ENCODE measurements at places on chromosomes 13 and 19.

- DNase-seq = no peak
These were observed 61.1 kb upstream of the FAM216B start for GRCh38 chr13:42720113-42720857.

GRCh38 chr13:109396266-109396665 lies 390.1 kb downstream of the IRS2 start:
- no peak for DNase-seq

DNA sequence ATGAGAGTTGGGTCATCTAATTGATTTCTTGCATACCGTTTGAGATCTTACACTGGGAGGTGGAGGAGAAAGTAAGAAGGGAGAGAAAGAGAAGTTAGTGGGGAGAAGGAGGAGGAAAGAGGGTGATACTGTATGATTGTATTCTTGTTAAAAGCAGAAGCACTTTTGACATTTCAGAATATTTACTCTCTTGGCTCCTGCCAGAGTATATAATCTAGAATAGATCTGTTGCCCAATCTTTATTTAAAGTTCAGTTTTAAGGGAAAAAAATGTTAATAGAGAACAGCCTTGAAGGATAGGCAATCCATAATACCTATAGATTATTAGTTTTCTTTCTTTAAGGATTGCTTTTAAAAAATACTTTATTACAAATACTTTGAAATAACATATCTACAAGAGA lies 41.5 kb downstream of the PDS5B start:
- no peak for DNase-seq

- DNase-seq = no peak
These were observed 122.2 kb downstream of the KDM4B start for GRCh38 chr19:5091018-5091683.

DNA sequence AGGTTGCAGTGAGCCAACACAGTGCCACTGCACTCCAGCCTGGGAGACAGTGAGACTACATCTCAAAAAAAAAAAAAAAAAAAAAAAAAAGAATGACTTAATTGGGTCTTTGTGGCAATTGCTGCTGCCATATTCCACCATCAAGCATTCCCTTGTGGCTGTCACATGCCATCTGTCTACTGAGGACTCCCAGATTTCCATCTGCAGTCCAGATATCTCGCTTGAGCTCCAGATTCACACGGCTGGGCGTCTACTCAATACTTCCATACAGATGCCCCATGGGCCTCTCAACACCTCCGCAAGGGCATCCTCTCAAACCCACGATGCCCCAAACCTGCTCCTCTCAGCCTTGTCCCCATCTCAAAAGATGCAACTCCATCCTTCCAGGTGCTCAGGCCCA lies 12.9 kb downstream of the TMEM143 start:
- no peak for DNase-seq

GRCh38 chr19:50413531-50413930 lies 5.2 kb upstream of the SPIB start:
- DNase-seq = no peak

- no peak for DNase-seq
These were observed 37.1 kb downstream of the UTP14C start for GRCh38 chr13:52061587-52061986.

DNA sequence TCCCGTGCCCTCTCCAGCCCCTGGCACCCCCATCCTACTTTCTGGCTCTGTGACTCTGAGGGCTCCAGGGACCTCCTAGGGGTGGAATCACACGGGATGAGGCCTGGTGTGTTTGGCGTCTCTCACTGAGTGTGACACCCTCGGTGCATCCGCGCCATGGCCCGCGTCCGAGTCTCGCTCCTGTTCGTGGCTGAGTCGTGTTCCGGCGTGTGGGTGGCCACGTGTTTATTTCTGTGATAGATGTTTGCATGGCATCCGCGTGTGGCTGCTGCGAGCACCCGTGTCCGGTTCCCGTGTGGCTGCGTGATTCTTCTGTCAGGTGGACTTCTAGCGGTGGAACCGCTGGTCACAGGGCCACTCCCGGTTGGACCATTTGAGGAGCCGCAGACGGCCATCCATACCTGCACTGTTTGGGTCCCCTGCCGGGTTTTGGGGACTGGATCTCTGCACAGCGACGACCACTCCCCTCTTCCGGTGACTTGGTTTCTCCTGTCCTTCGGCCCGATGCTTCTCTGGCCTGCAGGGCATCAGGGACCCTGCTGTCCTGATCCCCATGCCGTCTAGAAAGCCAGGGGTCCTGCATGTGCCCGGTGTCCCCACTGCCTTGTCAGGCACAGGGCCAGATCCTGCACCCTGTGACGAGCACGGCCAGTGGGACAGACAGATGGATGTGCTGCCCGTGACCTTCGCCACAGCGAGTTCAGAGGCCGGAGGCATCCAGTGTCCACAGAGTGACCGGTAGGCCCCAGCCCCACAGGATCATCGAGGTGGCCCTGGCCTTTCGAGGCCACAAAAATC lies 8.5 kb downstream of the CSNK1G2 start:
- DNase-seq = no peak

- DNase-seq = peak; percentile 31
These were observed 1.9 kb downstream of the KCTD12 start for GRCh38 chr13:76884186-76884906.

DNA sequence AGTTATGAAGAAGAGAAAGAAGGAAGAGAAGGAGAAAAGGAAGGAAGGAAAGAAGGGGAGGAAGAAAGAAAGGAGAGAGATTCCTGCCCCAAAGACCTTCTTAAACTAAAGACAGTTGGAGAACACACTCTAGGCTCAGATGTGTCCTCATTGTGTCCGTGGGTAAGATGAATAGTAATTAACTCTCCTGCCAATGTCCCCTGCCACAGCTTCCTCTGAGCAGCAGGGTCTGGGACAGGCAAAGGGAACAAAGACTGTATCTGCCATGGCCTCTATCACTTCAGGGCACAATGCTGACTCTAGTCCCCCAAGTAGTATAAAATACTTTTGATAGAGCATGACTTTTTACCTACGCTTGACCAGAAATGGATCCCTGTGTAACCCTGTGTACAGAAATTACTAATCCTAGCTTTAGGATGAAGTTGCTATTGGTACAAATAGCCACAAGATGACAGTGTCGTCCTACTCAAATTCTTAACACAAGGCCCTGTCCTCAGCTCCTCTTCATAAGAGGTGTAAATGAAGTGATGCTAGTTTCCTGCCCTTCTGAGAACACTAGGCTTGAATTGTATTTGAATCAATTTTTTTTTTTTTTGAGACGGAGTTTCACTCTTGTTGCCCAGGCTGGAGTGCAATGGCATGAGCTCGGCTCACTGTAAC lies 186.2 kb upstream of the GPR12 start:
- DNase-seq = no peak

DNA sequence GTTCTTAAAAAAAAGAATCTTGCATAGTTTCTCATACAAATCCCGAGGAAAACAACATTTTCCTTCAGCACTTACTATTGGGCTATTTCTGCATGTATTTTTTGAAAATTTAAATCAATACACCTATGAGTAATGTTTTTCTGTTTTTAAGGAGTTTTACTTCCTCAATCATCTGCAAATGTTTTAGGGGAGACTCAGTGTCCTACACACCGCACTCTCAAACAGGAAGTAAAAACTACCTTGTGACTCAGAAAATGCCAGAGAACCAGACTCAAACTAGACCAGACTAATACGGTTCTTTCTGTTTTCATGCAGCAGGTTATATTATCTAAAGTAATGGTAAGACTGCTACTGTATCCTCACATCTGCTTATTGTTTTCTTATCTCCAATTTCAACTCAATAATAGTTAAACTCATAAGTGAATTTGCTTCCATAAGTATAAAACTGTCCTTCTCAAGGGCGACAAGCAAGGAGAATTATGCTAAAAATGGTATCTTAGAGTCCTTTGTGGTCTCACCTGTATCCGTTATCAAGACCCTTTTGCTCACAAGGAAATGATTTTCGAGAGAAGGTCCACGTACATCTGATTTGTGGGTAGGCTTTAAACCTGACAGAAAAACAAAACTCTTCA lies 52.5 kb downstream of the FLT3 start:
- DNase-seq = no peak

- no peak for DNase-seq
These were observed 500 bp downstream of the ZFP30 start for GRCh38 chr19:37654629-37655300.

DNA sequence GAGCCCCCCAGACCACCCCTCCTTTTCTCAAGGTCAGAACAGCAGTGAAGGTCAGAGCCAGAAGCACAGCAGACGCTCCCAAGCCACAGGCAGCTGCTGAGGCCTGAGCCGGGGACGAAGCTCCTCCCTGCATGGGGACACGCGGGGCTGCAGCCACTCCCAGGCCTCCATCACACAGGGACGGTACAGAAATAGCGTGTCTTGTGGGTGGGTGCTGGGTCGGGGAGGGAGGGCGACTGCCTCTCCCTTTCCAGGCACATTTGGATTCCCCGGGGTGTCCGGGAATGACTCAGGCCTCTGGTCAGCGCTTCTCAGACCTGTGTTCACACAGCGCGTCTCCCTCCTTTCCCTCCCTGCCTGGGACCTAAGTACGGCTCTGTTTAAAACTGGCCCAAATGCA lies 33.2 kb downstream of the RASA3 start:
- DNase-seq = peak; percentile 23

DNA sequence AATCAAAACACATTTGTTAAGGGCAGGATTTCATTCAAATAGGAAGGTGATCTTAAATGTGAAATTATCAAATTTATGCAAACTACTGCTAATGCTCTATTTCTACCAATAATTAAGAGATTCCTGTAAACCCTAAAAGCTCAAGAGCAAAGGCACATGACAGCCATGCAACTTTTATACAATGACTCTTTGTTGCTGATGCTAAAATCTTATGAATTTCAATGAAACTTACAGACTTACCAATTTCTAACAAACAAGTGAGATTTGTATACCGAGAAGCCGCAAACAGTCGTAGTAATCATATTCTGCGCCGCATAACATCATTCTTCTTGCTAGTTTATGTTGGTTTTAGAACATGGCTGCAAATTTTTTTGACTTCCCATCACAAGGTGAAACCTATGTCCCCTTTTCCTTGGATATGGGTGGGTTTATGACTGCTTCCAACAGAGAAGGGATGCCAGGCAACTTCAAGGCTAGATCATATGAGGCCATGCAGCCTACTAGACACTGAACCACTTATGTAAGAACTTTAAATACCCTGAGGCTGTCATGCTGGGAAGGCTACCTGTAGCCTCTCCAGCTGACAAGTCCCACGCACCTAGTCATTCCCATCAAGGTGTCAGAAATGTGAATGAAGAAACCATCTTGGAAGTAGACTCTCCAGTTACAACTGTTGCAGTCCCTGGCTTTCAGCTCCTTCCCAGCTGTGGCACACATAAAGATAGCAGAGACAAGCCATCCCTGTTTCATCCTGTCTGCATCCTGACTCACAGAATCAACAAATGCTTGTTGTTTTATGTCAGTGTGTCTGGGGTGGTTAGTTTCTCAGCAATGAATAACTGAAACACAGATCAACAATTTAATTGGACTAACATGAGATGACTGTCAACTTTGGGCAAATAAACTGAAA lies 42.0 kb downstream of the LNX2 start:
- DNase-seq = no peak

- no peak for DNase-seq
These were observed 40.6 kb upstream of the EEF1AKMT1 start for GRCh38 chr13:20814224-20814910.

DNA sequence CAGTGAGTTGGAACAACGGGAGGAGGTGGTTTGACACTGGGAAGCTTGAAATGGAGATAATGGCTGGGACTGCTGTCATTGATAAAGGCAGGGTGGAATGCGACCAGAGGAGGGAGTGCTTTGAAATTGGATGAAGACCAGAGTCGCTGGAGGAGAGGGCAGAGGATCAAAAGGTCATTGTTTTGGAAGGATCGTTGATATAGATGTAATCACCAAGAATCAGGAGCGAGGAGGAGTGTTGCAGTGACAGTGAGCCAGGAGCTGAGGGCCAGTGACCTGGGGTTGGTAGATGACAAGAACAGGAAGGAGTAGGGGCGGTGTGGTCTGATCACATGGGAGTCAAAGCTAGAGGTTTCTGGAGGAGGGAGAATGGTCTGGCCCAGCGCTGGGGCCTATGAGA lies 25.3 kb downstream of the TM9SF2 start:
- no peak for DNase-seq

DNA sequence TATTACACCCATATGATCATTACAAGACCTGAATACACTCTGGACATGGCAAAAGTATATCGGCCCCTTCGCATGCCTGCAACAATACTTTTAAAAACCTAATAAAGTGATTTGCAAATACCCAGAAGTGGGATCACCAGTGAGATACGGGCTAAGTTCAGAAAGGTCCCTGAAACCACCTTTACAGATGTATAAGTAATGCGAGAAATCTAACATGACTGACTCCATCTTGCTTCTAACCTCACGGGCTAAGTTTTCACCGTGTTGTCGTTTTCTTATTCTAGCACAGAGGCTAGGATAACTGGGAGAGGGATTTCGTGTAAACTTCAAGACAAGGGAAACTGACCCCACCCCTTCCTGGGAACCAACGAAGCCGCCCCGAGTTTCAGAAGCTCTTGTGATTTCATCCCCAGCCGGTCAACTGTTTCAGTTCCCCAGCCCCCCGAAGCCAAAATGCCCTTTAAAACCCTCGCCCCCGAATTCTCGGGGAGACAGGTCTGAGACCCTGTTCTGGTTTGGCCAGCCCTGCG lies 703 bp downstream of the NEK3 start:
- no peak for DNase-seq

DNA sequence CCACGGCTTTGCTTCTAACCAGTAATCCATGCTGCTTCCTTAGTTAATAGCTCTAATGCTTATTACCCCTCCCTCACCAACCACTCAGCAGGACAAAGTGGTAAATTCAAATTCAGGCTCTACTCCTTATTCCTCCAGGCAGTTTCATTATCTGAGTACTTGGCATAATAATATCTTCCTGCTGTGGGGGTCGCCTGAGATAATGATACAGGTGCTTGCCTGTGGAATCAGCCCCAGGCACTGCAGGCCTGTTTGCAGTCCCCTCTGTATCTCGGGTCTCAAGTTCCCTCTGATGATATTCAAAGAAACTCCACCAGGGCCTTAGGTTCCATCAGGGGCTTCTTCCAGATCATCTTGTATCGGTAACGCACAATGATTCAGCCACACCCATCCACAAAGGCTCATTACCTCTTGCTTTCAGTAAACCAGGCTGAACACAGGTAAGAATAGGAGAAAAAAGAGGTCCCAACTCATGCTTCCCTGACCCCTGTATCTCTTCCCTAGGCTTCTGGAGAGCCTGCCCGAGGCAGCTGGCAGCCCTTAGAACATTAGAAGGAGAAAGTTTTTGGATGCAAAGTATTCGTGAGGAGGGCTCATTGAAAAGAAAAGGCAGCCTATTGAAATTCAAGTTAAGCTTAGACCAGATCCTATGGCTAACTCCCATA lies 14.3 kb upstream of the FOXO1 start:
- DNase-seq = no peak

GRCh38 chr13:21047087-21047486 lies 14.3 kb downstream of the LATS2 start:
- DNase-seq = no peak
